ENCODE measurements at places on chromosomes 2 and 18.
A peak's percentile ranks its signal among the peaks of the same experiment; 100 is the strongest.

DNA sequence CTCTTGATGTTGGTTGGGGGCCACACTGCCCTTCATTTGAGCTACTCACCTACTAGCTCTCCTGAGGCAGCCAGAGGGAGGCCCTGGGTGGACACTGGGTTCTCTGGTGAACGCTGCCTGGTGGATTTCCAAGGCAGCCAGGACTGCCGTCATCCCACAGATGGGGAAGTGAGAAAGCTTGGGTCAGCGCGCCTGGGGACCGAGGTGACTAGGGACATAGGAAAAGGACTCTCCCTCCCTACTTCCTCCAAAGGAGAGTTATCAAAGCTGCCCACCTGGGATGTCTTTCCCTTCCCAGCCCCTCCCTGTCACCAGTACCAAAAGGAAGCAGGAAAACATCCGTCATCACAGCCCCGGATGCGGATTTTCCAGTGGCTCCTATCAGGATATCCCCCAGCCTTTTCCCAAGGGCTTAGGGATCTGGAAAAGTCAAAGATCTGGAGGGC, 3.8 kb upstream of the SEMA4C start:
- DNase-seq, result no peak

GRCh38 chr2:96092951-96093350, 23.4 kb downstream of the ADRA2B start:
- no peak for DNase-seq

- no peak for DNase-seq
These were observed 30.0 kb downstream of the HJURP start for GRCh38 chr2:233824373-233824772.

DNA sequence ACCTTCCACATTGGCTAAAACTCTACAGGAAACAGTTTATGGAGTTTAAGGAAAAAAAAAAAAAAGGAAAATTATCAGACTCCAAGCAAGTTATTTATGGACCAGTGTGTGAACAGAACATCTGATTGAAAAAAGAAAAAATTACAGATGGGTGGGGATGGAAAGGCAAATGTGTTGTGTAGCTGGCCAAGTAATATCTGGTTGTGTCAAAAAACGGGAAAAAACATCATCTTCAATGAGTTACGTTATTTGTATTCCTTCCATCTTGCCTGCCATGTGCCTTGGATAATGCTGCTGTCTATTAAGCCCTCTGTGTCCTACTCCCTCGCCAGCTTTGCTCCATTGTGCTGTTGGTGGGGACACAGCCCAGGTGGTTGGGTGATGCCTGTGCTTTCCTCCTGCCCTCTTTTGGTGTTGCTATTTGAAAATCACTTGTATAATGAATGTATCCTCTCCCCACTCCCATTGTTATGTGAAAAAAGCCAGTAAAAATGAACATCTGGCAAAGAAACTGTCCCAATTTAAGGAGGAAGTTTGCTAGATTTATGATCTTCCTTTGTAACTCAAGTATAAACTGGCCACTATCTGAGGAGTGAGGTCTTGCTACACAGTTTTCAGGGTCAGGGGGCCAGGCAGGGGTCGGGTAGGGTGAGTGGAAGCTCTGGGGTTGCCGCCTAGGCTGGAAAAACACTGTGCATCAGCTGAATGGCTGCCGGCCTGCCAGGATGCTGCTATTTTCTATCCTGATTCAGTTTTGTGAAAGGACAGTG, 155.9 kb downstream of the FMNL2 start:
- DNase-seq, result no peak

GRCh38 chr18:60053747-60054304, 154.0 kb downstream of the PMAIP1 start:
- peak; percentile 90 for DNase-seq

DNA sequence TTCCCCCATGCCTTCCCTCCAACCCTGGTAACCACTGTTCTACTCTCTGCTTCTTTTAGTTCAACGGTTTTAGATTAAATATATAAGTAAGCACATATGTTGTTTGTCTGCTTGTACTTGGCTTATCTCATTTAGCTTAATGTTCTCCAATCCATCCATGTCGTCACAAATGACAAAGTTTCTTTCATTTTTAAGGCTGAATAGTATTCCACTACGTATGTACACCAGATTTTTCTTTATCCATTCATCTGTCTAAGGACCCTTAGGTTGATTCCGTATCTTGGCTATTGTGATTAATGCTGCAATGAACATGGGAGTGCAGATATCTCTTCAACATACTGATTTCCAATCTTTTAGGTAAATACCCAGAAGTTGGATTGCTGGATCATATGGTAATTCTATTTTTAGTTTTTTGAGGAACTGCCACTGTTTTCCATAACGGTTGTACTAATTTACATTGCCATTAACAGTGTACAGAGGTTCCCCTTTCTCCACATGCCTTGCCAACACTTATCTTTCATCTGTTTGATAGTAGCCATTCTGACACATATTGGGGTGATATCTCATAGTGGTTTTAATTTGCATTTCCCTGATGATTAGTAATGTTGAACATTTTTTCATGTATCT, 8.1 kb downstream of the ASB3 start:
- DNase-seq, result no peak

- DNase-seq, result no peak
These were observed 450.4 kb downstream of the GALR1 start for GRCh38 chr18:77700051-77700450.

- DNase-seq, result no peak
These were observed 134.5 kb downstream of the PTRHD1 start for GRCh38 chr2:24658531-24659202.

- no peak for DNase-seq
These were observed 33.9 kb downstream of the MAP4K4 start for GRCh38 chr2:101731221-101732054.

DNA sequence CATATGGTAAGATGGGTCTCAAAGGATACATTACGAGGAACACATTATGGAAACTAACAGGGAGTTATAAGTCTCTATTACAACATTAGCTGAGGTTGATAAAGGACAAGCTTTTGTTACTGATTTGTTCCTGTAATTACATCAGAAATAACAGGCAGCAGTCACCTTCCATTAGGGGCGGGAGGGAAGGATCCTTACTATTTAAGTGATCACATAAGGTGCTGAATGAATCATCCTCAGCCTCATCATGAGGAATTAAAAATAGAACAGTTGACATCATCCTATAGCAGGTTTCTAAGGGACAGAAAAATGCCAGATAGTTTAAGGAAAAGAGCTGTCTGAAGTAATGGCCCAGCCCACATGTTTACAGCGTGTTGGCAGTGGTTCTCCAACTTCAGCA, 86.9 kb upstream of the MGAT5 start:
- DNase-seq, result no peak

DNA sequence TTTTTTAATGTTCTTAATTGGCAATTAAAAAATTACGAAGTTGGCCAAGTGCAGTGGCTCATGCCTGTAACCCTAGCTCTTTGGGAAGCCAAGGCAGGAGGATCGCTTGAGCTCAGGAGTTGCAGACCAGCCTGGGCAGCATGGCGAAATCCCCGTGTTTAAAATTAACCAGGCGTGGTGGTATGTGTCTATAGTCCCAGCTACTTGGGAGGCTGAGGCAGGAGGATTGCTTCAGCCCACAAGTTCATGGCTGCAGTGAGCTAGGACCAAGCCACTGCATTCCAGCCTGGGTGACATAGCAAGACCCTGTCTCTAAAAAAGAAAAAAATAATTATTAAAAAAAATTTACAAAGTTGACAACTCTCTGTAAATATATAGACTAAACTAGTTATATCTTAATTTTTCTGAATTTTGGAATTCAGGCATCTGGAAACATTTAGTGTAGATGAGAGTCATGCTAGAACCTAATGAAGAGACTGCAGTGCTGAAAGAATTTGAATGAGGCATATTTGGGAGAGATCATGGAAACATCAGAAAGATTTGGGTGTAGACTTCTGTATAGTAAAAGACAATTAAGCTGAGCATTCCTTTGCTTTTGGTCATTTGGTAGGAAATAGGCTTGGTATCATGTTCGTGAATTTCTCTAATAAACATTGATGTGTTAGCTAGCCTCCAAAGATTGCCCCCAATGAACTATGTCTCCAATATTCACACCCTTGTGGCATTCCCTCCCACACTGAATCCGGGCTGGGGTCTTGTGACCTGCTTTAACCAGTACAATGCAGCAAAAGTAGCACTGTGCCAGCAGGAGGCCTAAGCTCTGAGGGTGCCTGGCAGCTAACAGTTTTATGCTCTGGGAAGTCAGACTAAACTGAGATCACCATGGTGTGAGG, 4.2 kb upstream of the ROCK1 start:
- no peak for DNase-seq

DNA sequence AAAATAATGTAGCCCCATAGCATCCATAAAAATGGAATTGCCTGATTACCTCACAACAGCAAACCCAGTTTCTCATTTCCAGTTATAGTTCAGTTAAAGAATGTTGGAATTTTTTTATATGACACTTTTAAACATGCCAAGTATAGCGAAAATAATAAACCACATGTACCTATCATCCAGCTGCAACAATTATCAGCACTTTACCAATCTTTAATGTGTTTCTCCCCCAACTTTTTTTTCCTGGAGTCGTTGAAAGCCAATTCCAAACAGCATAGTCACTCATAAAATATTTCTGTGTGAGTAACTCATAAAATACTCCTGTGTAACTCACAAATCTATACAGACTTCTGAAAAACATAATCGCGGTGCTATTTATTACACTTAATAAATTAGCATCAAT, 38.1 kb downstream of the SMAD4 start:
- DNase-seq, result peak; percentile 45

DNA sequence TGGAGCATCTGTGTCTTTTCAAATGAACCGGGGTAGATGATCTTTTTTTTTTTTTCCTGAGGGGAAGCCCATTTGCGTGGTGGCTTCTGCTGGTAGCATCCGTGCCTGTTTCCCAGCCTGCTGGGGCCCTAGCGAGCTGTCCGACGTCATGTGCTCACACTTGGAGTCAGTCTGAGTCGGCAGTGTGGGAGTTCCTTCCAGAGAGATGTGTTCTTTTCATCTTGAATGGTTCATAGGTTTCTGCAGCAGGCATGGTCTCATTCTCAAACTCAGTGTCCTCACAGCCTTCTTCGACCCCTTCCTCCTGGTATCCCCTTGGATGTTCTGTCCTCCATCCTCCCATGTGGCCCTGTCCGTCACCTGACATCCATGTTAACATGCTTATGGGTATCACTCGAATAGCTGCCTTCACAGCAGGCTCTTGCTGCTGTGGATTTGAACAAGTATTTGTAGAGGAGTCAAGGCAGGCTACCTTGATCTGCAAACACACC, 51.0 kb downstream of the LDLRAD4 start:
- no peak for DNase-seq

DNA sequence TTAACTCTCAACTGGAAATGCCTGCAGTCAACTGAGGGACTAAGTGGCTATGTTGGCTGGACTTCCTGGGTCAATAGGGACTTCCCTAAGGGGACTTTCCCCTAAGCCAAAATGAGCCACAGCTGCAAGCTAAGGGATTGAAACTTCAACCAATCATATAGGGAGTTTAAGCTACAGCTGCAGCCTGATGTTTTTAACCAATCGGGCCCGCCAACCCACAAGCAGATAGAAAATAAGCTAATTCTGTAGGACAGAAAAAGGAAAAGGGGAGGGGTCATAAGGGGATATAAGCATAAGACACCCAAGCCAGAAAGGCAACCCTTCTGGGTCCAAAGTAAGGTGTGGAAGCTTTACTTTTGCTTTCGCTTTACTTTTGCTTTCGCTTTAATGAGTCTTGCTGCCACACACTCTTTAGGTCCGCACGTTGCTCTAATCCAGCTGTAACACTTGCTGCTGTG, 927.5 kb downstream of the ERBB4 start:
- no peak for DNase-seq

- no peak for DNase-seq
These were observed 56.8 kb upstream of the SPAG16 start for GRCh38 chr2:213227458-213227857.

DNA sequence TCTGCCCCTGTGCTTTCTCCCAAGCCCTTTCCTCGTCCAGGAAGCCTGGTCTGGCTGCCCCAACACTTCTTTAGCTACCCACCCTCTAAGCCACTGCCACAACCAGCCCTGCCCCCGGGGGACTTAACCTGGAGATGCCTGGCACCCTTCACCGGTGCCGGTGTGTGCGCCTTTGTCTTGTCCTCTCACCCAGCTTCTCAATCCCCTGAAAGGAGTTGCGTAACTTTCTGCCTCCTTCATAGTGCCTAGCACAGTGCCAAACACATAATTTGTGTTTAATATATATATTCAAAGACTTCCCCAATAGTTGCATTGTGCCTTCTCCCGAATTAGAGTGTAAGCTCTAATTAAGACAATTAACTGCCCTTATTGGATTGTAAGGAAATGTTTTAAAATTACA, 70.6 kb downstream of the ALK start:
- DNase-seq, result no peak

- DNase-seq, result no peak
These were observed 31.9 kb downstream of the PKP4 start for GRCh38 chr2:158488442-158489216.

DNA sequence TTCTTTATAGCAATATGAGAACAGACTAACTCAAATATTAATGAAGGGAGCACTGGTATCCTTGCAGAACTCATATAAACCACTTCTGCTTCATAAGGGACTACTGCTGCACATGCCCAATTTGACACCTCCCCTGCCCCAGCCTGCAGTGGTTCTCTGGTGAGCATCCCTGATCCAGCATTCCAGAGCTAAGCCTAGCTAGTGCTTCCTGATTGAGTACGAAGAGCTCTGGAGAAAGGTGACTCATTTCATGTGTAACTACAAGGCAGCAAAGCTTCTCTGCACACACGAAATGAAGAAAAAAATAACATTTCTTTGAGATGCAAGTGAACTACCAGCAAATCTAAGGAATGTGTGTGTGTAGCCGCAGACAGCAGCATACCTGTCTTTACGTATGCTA, 22.8 kb upstream of the ADNP2 start:
- DNase-seq, result no peak

DNA sequence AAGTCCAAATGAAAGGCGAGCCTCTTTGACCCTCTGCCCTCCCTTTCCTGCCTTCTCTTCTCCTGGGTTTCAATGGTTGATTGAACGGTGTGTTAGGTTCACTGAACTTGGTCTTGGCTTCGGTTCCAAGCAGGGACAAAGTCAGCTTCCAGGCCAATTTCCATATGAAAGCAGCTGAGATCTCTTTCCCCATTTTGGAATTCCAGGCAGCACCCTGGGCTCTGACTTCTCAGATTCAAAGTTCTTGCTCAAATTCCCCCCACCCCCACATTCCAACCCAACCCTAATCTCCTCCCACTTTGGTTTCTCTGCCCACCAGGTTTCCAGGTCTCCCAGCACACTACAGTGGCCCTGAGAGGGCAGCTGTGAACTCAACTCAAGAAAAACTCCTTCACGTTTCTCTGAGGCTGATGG, 231.0 kb downstream of the INSIG2 start:
- no peak for DNase-seq

GRCh38 chr2:136441979-136442714, 323.2 kb upstream of the THSD7B start:
- DNase-seq, result no peak

DNA sequence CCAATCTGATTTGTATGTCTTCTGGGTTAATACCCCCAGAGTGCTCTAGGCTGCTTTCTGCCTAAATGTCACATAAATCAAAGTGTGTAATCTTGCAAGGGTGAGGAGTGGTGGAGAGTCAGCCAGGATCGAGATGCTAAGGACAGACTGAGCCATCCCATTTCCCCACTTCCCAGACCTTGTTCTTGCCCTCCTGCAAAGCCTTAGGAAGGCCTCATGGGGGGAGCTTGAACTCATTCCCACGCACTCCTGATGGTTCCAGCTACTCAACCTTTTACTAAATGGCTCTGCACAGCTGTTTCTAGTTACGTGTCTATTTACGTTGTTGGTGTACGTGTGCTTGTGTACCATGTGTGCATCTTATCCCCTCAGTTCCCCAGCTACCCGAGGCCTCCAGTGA, 423.6 kb upstream of the TNP1 start:
- no peak for DNase-seq
